T-helper 17 cell (primary cell): ENCODE measurements at places on chromosomes 7 and 10. TPM values are rescaled to one million over a fixed set of nuclear protein-coding genes. Genes with fewer than 3 reads are reported as not detected.

DNA sequence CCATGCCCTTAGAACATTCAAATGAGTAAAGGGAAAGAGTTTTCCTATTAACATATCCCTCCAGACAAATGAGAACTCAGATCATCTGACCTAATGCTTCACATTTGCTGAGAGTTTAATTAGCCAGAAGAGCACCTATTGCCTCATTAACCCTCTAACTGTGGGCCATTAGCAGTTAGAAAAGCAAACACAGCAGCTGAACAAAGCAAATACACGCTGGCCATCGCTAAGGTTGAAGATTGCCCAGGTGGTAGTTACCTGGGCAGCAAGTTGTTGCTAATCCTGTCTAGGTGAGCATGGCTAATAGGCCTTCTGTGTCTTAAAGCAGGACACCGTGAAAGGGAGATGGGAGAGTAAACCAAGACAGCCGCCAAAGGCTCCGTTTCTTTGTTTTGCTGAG lies 49.9 kb upstream of the UCN3 start:
- DNase-seq, result no peak

GRCh38 chr10:23692736-23693135 lies 253.9 kb downstream of the OTUD1 start:
- DNase-seq, result no peak

GRCh38 chr7:157772486-157773130 lies 435.8 kb downstream of the DNAJB6 start:
- no peak for DNase-seq

The FAM25G gene
- total RNA-seq, result not detected

The FOXP2 gene
- total RNA-seq, result 0.25 TPM

GRCh38 chr7:132866144-132866531 lies 215.8 kb downstream of the CHCHD3 start:
- DNase-seq, result no peak

The MRLN gene
- 0.35 TPM for total RNA-seq

- DNase-seq, result no peak
Observed at GRCh38 chr10:133618851-133619250, 7.7 kb downstream of the FRG2B start.

GRCh38 chr10:96968682-96969423 lies 136.8 kb downstream of the LCOR start:
- no peak for DNase-seq

The OR2A42 gene
- not detected for total RNA-seq

DNA sequence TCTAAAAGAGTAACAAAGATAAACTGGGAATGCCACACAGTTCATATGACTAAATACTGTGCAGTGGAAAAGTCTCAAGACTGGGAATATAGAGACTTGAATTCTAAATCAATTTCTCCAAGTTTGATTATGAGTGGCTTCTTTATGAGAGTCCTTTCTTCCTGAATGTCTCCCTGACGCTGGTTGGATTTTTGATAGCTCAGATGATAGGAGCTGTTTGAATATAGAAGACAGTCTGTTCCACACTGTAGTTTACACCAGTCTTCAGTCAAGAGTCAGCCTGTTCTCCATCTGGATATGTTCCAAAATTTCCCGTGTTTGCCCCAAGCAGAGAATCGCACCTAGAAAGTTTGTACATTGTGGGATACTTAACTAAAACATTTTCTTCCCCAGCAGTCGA lies 173.7 kb downstream of the LRMDA start:
- no peak for DNase-seq

GRCh38 chr7:138900035-138900828 lies 81.0 kb downstream of the KIAA1549 start:
- DNase-seq, result no peak

The MBLAC1 gene
- 4.2 TPM for total RNA-seq
